ENCODE measurements at places on chromosomes 4 and X.

DNA sequence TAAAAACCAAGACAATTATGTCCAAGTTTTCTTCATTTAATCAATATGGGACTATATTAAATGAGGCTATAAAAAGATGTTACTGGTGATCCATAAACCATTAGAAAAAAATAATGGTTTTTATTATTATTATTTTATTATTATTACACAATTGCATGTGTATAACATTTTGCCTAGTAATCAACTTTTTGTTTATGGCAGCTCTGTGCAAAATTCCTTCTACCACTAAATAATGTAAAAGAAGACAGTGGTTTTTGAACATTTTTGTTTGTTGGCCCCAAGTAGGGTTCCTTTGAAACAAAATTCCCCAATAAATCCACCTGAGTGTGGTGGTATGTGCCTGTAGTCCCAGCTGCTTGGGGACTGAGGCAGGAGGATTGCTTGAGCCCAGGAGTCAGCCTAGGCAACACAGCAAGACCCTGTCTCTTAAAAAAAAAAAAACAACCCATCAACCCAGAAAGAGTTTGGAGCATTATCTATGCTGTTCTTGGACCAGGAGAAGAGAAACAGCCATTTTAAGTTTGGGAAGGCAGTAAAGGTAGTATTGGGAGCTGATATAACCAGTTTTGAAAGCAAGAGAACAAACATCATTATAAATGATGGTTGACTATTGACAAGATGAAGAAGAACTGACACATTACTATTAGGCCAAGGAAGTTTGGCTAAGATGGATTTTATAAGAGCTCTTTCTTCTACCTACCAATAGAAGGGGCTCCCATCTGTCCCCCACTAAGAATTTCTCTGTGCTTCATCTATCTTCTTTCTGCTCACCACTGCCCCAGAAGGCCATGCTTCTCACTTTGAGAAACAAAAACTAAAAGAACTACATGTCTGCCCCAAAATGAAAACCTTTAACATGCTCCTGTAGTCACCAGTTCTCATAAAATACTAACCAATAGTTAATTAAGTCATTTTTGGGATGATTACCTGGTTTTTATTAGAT is 2.2 kb downstream of the TMEM156 start:
- DNase-seq, result no peak

DNA sequence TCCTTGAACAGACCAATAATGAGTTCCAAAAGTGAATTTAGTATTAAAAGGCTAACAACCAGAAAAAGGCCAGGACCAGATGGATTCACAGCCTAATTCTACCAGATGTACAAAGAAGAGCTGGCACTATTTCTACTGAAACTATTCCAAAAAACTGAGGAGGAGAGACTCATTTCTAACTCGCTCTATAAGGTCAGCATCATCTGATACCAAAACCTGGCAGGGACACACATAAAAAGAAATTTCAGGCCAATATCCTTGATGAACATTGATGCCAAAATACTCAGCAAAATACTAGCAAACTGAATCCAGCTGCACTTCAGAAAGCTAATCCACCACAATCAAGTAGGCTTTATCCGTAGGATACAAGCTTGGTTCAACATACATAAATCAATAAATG is 35.8 kb upstream of the USP46 start:
- no peak for DNase-seq

- no peak for DNase-seq
These were observed 150.5 kb downstream of the ARSF start for GRCh38 chrX:3191796-3192195.

GRCh38 chrX:65635378-65635777 is 32.1 kb upstream of the MSN start:
- DNase-seq, result no peak

DNA sequence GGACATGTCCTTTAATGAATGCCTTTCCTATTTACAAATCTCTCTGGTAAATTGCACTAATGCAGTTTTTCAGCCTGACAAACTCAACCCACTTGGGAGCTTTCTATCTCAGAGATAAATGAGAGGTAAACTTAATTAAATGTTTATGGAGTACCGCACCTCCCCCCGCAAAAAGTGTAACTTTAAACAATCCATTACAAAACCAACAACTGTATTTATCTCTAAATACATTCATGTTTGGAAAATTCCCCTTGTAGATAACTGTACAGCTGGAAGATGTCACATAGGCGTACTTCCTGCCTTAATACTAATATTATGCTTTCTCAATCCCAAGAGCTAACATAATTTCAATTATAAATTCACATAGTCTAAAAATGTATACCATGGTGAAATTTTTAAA is 215.5 kb downstream of the LDB2 start:
- DNase-seq, result no peak

- no peak for DNase-seq
These were observed 8.9 kb upstream of the GSX2 start for GRCh38 chr4:54090804-54091623.

DNA sequence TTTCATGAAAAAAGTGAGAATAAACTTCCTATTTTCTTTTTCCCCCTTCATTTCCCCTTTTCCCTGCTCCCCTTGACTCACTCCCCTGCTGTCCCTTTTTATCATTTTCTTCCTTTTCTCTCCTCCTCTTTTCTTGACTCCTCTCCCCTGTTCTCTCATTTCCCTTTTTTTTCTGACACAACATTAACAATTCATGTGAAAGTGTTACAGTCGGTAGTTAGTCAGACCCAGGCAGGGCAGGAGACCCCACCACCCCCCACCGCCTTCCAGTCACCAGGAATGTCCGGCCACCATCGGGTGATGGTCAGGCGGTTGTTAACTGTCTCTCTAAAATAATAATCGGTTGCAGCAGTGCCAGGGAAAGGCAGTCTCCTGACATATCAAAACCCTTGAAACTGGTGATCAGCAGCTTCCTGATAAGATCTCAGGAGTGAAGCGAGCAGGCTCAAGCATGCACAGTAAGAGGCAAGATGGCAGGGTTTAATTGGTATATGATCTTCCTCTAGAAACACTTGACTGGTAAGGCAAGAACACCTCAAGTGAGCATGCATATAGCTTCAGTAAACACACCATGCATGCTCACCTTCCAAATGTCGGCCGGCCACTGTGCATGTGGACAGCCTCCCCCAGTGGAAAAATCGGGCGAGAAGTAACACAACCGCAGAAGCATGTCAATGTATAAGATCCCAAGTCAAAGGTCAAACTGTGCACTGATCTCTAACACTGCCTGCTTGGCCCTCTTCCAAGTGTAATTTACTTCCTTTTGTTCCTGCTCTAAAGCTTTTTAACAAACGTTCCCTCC is 191.4 kb downstream of the NDST4 start:
- DNase-seq, result no peak

- DNase-seq, result no peak
These were observed 303.1 kb downstream of the IQCM start for GRCh38 chr4:149512501-149512900.

DNA sequence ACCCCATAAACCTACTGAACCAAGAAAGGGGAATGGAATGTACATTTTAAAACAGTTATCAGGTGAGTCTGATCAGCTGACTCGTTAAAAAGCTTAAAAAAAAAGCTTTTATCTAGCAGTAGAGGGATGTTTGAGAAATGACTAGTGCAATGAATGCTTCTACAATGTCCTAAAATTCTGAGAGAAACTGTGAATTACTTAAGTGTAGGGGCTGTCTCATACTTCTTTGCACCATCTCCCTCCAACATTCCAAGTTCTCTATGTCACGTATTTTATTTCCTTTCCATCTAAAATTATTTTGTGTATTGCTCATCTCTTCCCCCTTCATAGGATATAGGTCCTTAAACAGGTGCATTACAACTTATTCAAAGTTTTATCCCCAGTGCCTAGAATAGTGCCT is 11.9 kb upstream of the AREG start:
- DNase-seq, result no peak

DNA sequence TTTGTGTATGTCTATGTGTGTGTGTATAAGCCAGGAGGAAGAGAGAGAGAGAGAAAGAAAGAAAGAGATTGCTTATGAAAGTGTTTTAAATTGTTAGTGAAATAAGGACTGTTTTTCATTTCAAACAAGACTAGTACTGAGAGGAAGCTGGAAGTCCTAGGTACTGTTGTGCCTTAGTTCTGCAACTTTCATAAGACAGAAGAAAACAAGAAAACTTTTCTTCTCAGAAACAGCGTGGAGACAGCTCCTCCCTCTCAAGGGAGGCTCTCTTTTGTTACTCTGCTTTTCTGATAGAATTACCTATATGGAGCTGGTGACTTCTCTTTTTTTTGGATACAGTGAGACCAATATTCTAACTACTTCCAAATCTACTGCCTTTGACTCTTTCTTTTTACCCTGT is 62.5 kb downstream of the BANK1 start:
- no peak for DNase-seq
